Fibroblast of the aortic adventitia (primary cell): ENCODE measurements at places on chromosomes 16 and 17. TPM values are rescaled to one million over a fixed set of nuclear protein-coding genes. Genes with fewer than 3 reads are reported as not detected.

GRCh38 chr16:73014768-73015167 lies 33.2 kb downstream of the ZFHX3 start:
- DNase-seq: no peak

GRCh38 chr17:37130984-37131446 lies 182.3 kb downstream of the AATF start:
- DNase-seq: no peak

DNA sequence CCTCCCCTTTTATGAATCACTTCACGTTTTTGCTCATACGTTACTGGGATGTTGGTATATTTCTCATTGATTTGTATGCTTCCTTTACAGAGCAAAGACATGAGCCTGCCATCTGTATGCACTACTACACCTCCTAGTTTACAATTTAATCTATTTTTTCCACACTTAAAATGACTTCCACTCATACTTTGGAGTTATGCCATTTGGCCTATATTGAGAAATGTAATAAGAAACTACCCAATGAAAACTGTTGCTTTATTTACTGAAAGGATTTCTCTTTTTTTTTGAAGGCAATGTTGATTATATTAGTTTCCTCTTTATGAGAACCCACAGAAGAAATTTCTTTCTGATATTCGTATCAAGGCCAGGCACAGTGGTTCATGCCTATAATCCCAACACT lies 43.1 kb downstream of the DUSP14 start:
- DNase-seq: no peak

GRCh38 chr17:55172612-55173011 lies 92.1 kb upstream of the HLF start:
- DNase-seq: no peak

- DNase-seq: no peak
Observed at GRCh38 chr16:7644811-7645210, 312.2 kb downstream of the RBFOX1 start.

GRCh38 chr16:2473446-2473926 lies 1.4 kb upstream of the TBC1D24 start:
- no peak for DNase-seq

GRCh38 chr16:83110269-83110668 lies 483.5 kb downstream of the CDH13 start:
- no peak for DNase-seq

DNA sequence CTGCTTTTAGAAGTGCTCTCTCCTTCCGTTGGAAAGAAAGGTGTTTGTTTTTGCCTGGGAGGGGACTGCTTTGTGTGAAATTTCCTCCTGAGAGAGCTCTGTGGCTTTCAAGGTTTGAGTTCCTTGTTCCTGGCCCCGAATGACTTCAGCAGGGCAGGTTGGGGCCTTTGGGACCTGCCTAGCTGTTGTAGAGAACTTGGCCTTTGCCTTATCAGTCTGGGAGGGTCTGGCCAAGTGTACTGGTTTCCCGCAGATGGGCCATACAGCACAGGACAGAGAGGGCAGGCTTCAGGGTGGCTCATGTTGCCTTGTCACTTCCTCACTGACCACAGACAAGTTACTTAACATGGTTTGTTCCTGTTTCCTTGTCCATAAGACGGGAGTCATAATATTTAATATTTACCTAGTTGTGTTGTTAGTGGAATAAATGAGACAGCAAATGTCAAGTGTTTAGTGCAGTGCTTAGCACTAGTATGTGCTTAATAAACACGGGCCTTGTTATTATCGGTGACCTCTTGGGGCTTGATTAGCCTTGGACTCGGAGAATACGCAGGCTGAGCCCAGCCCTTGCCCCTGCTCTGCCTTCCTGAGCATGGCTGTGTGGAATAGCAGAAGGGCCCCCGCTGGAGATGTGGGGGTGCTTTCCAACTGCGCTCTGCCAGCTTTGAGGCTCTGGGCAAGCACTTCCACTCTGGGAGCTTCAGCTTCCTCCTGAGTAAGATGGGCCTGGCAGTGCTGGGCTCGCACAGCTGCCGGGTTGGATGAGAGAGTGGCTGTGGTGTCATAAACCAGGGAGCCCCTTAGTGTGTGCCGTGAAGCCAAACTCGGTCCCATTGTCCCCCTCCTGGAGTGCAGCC lies 6.6 kb downstream of the PRSS8 start:
- DNase-seq: no peak

DNA sequence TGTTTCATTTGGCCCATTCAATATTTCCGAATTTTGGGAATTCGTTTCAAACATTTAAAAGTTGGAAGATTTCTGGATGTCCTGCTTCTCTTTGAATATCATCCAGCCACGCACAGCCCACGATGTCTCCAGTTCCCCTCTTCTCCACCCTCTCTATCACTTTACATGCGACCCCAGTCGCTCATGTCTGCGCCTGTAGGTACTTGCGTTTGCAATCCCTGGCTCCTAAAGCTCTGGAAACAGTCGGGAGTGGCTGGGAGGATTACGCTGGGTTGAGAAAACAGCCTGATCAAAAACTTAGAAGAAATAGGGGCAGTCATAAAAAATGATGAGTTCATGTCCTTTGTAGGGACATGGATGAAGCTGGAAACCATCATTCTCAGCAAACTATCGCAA lies 1.5 kb upstream of the SBK1 start:
- no peak for DNase-seq

DNA sequence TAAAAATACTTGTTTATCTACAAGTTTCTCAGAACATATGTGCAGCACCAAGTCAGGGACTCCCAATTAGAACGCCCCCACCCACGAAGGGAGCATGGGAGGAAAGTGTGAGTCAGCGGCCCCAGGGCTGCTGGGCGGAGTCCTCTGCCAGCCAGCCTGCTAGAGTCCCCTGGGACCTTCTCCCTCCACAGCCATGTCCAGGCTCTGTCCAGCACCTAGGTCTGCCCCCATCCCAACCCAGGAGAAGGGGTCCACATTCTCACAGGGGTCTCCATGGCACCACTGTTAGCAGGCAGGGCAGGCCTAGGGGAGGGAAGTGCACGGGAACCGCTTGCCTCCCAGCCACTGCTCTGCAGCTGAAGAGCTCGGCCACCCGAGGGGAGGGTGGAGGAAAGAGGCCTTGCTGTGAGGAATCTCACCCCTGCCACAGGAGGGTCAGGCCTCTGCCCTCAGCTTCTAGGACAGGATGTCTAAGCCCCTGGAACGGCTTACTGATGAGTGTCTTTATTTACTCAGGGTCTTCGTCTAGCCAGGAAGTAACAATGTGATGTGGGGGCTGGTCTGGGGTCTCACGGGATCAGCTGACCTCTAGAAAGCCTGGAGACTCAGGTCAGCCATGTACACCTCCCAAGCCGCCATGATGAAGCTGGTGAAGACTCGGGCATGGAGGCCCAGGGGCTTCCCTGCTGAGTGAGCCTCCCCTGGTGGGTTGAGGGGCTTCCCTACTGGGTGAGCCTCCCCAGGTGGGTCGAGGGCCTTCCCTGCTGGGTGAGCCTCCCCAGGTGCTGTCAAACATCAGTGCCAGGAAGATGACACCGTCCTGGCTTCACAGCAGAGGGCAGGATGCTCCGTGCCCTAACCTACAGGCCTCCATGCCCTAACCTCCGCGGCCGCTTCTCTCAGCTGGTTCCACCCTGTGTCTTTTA lies 190.3 kb downstream of the RBFOX3 start:
- peak; percentile 28 for DNase-seq

- peak; percentile 34 for DNase-seq
Observed at GRCh38 chr17:47789611-47790561, 31.7 kb downstream of the OSBPL7 start.

DNA sequence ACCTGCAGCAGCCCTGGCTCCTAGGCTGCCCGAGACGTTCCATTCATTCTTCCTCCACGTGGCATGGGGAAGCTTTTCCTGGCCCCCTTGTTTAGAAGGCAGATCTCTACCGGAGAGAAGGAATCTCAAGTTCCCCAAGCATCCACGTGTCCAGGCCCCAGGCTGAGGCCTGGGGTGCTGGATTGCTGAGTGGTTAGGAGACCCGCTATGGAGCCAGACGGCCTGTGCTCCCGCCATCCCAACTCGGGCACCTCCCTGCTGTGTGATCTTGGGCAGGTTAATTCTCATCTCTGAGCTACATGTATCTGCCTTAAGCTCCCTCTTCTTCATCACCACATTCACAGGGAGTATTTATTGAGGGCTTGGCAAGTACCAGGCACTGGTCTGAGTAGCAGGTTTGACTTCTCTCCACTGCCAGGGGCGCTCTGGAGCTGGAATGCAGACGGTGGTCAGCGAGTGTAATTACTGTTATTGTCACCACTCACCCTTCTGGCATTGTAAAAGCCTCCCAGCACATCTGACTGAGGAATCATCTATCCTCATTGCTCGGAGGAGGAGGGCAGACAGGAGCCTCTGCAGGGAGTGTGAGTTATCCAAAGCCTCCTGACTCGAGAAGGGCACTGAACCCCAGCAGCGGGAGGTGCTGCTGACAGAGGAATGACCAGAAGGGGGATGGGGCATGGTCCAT lies 1.1 kb upstream of the ADGRG1 start:
- DNase-seq: peak; percentile 71

GRCh38 chr16:12027558-12028287 lies 51.2 kb downstream of the SNX29 start:
- DNase-seq: no peak

- DNase-seq: peak; percentile 97
Observed at GRCh38 chr16:25007284-25007984, 7.7 kb downstream of the ARHGAP17 start.

DNA sequence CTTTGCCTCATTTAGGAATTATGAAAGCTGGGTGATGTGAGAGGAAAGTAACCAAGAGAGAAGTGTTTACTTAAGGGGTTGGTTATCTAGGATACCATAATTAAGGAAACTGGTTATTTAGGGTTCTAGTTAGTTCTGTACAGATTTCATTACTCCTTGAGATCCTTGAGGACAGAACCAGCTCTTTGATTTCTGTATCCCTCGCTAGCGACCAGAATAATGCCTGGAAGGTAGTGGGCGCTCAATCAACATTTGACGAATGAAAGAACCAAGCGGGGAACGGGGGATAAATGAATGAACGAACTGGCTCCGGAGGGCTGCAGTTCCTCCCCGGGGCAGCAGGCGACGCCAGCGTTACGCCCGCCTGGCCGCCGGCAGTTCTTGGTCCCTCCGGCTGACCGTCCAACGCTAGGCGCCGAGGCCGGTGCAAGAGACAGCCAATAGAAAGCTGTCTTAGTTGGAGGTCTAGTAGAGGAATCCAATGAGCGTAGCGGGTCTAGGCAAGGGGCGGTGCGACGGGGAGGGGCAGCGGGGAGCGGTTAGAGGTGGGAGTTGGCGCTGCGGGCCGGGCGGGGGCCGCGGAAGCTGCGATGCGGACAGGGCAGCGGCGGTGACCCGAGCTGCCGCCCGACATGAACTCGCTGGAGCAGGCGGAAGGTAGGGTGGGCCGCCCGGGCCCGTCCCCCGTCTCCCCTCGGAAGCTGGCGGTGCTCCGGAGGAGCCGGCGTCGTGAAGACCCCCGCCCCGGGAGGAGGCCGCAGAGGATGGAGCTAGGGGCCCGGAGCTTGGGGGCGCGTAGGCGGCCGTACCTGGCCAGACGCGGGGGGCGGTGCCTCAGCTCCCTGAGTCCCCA lies at the start of gene CNEP1R1:
CNEP1R1 (plus strand) TSS at position 542 of the 853 bp plus-strand sequence; CDS start at position 633, 91 bp downstream.
- peak; percentile 97 for DNase-seq

- no peak for DNase-seq
Observed at GRCh38 chr17:73010414-73010813, 82.1 kb downstream of the SLC39A11 start.

- peak; percentile 33 for DNase-seq
Observed at GRCh38 chr17:35774499-35774898, 13.8 kb downstream of the C17orf50 start.

- peak; percentile 59 for DNase-seq
Observed at GRCh38 chr16:8958344-8959167, 5.2 kb downstream of the USP7 start.

- no peak for DNase-seq
Observed at GRCh38 chr17:74992223-74992622, 4.8 kb downstream of the CDR2L start.

DNA sequence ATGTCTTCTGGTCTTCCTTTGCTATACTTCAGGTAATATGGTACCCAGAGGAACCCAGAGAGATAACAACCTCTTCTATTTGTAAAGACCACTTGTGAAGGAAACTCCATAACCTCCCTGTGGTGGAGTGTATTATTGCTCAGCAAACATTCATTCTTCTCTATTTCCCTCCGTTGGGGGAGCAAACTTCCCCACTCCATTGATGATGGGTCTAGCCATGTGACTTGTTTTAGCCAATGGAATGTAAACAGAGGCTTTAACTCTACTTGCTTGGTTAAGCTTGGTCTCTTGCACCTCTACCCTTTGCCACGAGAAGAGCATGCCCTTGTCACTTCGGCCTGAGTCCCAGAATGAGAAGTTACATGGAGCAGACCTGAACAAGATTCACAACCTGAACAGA lies 30.0 kb upstream of the SKAP1 start:
- DNase-seq: no peak

DNA sequence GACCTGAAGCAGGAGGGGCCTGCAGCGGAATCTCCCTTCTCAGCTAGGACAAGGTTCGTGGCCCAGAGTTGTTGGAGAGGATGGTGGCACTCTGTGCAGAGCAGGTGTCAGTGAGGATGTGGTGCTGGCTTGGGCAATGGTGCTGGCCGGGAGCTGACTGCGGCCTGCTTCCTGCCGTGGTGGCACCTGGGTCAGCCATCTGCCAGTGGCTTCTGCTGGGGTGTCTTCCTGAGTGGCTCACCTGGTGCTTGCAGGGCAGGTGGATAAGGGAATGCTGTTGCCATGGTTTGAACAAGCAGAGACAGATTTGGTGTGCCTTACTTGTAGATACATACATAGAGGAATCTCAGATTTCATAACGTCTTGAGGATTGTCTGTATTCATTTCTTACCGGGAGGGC lies 69.6 kb downstream of the SEC14L1 start:
- DNase-seq: no peak

GRCh38 chr16:2895813-2896212 lies 12.8 kb downstream of the FLYWCH2 start:
- DNase-seq: no peak

The STAT5A gene
- total RNA-seq: 25.2 and 27.3 TPM in 2 replicates

The C17orf78 gene
- total RNA-seq: not detected in 2 replicates

The FOXL1 gene
- total RNA-seq: 0.90 and 5.8 TPM in 2 replicates

The EIF3C gene
- total RNA-seq: 93.4 and 1,370 TPM in 2 replicates

The ATP6V0A1 gene
- total RNA-seq: 40.0 and 60.6 TPM in 2 replicates
